ENCODE measurements at places on chromosomes 2 and 18.

GRCh38 chr2:2919026-2919425 lies 458.6 kb downstream of the EIPR1 start:
- no peaks in the 10 kb centered on the region for H3K4me1 ChIP-seq
- H3K36me3 ChIP-seq: no peaks in the 10 kb centered on the region
- no peak overlapping the region for H3K27ac ChIP-seq
- no peaks in the 10 kb centered on the region for H3K27me3 ChIP-seq
- no peak overlapping the region for H3K4me3 ChIP-seq

DNA sequence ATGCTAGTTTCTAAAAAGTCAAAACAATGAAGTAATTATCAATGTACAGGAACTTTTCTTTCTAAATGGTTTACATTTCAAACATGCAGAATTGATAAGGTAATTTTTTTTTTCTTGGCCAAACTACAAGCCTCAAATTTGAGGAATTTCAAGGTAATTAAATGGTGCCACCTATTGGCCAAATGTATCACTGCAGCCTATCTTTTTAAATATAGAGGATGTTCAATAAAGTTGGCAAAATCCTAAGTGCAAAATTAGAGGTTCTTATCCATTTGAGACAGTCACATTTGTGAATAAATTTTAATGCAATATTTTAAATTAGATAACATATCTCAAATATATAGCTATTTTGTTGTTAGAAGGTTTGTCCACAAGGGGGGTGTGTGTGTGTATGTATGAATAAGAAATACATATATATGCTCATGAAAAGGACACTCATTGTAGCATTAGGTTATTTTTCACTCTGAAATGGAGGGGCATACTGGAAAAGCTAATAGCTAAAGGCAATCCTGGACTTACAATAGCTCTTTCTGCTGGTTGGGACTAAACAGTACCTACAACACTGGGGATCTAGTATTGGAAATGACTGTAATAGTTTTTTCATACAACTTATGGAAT lies 26.2 kb downstream of the MMADHC start:
- DNase-seq: no peak
- no peaks in the 10 kb centered on the region for H3K4me1 ChIP-seq
- H3K4me3 ChIP-seq: no peak overlapping the region
- no peak overlapping the region for H3K27ac ChIP-seq
- no peaks in the 10 kb centered on the region for H3K36me3 ChIP-seq
- H3K27me3 ChIP-seq: no peaks in the 10 kb centered on the region

DNA sequence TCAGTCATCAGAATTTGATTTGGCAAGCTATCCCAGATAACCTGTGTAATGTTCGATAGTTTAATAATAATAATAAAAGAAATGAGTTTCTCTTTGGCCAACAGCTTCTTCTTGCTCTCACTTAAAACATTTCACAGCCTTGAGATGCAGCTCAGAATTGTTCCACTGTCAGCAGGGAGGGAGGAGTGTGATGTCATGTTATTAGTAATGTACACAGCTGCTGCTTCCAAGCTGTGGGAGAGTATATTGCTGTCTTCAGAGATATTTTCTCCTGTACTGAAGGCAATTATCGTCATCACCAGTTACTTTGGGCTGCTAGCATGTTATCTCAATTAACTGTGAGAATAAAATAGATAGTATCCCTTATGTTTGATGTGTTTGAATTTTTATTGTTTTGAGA lies 146.9 kb upstream of the MAP3K20 start:
- no peak overlapping the region for H3K4me3 ChIP-seq
- no peak for DNase-seq
- H3K27me3 ChIP-seq: no peaks in the 10 kb centered on the region
- H3K36me3 ChIP-seq: no peaks in the 10 kb centered on the region
- H3K4me1 ChIP-seq: no peaks in the 10 kb centered on the region

GRCh38 chr18:78974115-78974761 lies 5.4 kb upstream of the SALL3 start:
- no peaks in the 10 kb centered on the region for H3K27me3 ChIP-seq
- no peak overlapping the region for H3K4me3 ChIP-seq
- no peaks in the 10 kb centered on the region for H3K36me3 ChIP-seq

DNA sequence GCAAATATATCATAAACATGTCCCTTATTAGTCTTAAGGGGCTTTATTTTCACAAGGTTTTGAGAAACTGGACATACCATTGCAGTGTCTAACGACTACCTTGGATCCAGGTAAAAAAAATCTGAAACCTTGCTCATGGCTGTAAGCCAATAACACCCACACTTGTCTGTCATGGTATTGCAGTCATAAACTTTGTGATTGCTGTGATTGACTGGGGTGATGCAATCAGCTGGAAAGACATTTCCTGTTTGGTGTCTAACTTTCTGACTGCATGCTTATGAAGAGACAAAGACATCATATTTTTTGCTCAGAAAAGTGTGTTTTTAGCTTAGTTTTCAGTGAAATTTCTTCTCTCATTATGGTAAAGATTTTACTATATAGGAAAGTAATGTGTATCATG lies 635.0 kb downstream of the TSN start:
- H3K27ac ChIP-seq: no peak overlapping the region
- H3K36me3 ChIP-seq: no peaks in the 10 kb centered on the region
- DNase-seq: peak; percentile 7
- no peaks in the 10 kb centered on the region for H3K4me1 ChIP-seq

Data from GM12878 (cell line).